ENCODE measurements at places on chromosomes 12 and 14.
A peak's percentile ranks its signal among the peaks of the same experiment; 100 is the strongest.

- no peak for DNase-seq
Measured at GRCh38 chr12:132740652-132741051, 21.0 kb downstream of the ANKLE2 start.

DNA sequence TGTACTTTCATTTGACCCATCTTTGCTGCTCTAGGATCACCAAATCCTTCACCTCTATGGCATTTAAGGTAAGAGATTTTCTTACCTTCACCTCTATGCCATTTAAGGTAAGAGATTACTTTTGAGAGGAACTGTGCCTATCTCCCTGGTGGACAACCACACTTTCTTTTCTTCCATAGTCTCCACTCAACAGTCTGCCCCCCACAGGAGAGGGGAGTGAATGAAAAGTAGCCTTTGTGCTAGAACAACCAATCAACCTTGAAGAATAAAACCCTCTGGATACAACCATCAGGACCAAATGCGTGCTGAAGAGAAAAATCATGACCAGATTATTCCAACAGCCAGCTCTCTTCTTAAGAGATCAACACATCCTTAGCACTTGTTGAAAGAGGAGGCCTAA is 258.6 kb upstream of the TMPO start:
- DNase-seq, result no peak

DNA sequence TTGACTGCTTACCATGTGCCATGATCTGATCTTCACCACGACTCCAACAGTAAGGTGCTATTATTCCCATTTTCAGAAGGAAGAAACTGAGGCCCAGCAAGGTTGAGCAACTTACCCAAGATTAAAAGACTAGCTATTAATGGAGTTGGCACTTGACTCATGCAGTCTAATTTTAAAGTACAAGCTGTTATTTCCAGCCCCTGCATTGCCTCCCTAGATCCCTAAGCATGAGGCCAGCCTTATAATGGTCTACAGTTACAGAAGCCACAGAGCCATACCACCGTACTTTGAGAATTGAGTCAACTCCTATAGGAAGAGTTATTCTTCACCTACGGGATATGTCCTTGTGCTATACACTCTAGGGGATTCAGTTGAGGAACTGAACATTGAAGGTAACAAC is 66.7 kb upstream of the RBM19 start:
- no peak for DNase-seq

GRCh38 chr12:91023326-91024004 is 18.7 kb upstream of the EPYC start:
- peak; percentile 8 for DNase-seq

DNA sequence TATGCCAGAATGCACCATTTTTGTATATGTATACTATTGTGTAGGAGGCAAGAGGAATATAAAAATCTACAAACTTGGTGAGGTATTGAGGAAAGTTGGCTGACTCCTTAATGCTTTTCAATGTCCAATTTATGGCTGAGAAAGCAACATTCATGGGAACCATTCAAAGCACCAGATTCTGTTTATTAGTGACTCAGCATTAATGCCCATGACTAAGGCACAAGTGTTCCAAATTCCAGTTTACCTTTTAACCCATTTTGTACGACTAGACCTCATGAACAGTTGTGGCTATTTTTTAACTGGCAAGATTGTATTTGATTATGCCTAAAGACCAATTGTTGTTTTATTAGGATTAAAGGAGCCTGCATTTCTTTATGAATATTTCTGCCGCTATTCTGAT is 375.4 kb upstream of the ATP2B1 start:
- DNase-seq, result no peak

DNA sequence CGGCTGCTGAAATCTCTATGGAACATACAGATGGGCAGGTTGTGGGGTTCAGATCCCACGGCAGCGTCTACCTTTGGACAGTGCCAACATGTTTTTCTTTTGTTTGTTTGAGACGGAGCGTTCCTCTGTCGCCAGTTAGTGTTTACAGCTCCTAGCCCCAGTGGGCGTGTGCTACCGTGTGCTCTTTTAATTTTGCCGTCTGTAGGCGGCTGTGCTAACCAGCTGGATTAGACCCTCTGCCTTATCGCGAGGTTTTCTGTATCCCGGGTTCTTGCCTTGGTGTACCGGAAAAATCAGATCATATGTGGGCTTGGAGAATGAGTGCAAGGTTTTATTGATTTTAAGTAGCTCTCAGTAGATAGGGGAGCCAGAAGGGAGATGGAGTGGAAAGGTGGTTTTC is 9.8 kb upstream of the GALNT6 start:
- no peak for DNase-seq

DNA sequence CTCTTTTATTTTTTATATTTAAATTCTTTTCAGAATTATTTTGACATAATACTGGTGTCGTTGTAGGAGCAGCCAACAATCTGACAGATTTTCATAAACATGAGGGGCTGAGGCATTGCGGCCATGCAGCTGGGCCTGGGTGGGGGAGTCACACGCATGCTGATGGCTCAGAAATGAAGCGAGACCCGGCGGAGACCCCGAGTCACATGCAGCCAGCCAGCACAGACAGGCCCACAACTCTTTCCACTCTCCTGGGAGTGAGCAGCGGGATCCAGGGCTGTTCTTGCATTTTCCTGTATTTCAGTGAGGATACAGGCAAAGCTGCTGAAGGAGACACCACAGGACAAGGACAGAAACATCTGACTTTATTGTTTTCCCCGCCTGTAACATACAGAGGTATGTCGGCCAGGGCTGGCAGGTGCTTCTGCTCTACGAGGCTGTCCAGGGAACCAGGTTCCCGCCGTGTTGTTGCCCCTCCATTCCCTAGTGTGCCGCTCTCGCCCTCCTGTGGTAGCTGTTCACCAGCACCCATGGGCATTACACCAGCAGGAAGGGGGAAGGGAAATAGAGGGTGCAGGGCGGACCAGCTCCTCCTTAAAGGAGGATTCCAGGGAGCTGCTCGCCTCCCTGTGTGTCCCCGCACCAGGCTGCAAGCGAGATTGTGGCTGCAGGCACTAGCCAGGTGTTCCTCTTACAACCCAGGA is 30.5 kb downstream of the FZD10 start:
- no peak for DNase-seq

DNA sequence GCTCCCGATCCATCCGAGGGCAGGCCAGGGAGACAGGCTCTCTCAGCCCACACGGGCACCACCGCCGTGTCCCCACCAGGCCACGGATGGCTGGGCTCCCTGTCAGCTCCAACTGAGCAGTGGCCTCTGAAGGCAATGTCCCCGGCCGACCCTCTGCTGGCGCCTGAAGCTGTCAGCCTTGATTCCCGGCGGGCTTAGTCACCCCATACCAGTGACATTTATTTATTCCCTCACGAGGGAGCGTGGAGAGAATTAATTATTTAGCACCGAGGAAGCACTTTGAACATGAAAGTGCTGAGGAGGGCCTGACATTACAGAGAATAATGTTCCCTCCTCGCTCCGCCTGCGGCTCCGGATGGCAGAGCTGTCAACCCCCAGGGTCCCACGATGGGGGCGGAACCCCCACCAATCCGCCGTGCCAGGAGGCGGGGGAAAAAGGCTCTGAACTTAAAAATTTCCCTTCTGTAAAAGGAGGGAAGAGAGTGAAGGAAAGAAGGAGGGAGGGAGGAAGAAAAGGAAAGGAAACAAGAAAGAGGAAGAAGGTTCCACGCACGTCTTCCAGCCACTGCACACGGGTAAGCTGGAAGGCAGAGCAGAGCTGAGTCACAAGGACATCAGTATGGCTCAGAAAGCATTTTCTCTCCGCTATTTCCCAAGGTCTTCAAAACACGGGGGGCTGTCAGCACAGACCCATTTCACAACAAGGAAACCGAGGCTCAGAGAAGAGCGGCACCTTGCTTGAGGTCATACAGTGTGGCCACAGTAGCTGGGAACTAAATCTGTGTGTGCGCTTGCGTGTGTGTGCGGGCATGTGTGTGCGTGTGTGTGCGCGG is 108.7 kb upstream of the NCOR2 start:
- DNase-seq, result no peak

DNA sequence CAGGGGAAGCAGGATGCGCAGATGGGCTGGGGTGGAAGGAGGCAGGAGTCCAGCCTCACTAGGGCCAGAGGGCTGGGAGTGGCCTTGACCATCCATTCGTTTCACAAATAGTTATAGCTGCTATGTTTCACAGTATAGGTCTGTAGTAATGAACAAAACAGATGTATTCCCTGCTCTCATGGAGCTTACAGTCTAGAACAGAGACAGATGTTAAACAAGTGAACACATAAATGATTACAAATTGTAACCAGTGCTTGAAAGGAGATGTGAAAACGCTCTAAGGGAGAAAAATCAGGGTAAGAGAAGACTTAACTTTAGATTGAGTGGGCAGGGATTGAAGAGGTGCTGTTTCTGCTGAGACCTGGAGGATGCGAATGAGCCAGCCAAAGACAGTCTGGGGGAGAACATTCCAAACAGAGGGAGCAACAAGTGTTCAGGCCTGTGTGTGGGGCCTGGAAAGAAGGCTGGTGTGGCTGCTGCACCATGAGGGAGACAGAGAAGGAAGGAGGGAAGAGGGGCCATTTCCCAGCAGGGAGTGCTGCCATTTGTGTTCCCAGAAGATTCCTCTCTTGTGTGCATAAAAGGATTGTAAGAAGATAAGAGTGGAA is 14.6 kb downstream of the CFAP251 start:
- DNase-seq, result no peak

GRCh38 chr12:58801986-58802385 is 118.3 kb downstream of the LRIG3 start:
- DNase-seq, result no peak

GRCh38 chr14:100864206-100864605 is 38.3 kb downstream of the MEG3 start:
- DNase-seq, result no peak

DNA sequence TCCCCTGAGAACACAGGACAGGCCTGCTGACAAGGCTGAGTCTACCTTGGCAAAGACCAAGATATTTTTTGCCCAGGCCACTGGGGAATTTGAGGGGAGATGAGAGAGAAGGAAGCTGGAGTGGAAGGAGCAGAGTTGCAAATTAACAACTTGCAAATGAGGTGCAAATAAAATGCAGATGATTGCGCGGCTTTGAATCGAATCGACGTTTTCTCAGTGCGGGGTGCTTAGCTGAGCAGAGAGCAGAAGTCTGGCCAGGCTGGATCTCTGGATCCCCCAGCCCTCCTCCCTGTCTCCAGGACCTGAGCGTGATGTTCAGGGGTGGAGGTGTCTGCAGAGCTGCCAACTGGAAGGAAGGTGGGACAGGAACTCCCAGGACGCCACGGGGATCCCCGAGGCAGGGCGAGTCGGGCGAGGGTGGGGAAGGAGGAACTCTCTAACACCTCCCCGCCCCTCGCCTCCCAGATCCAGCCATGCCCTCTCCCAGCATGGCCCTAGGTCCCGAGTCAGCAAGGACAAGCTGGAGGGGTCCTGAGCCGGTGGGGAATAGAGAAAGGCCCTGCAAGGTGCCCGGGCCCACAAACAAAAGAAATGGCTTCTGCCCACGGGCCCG is 527 bp upstream of the CARMIL3 start:
- no peak for DNase-seq

- DNase-seq, result no peak
Measured at GRCh38 chr12:82650627-82651337, 35.9 kb upstream of the TMTC2 start.

DNA sequence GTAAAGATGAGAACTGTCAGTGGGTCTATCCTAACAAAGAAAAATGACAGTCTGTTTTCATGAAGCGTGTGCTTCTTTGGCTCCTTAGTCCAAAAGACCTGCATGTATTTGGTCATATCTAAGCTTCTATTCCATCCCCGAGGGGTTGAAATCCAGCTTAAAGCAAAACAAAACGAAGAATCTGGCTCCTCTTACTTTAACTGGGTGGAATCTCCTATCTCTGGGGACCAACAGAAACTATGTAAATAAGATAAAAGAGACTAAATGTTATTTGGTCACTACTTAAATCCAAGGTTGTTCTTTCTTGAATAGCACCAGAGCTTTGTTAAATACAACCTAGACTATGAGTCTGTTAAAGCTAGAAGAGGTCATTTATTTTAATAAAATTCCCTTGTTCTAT is 9.4 kb downstream of the IGF1 start:
- DNase-seq, result no peak

DNA sequence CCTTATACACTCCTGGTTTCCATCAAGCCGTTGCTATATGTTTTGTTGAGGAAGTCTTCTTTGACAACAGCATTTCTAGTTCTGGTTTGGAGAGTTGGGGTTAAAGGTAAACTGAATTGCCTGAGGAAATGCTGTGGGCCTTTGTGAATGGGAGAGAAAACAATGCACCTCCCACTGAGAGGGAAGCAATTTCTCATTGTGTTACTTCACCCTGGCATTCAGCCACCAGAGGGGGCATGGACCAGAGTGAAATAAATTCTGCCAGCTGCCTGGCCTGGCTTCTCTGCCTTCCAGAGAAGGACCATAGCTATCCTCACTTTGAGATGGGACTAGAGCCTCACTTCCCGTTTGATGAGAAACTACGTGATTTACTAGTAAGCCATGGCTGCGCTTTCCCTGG is 475.3 kb downstream of the EGLN3 start:
- DNase-seq, result no peak

GRCh38 chr12:6364044-6364374 is 11.4 kb downstream of the SCNN1A start:
- DNase-seq, result no peak

All from hepatic stellate cell (primary cell).